ENCODE measurements at places on chromosomes 2 and 18. TPM values are rescaled to one million over a fixed set of nuclear protein-coding genes. Genes with fewer than 3 reads are reported as not detected.

- peak; percentile 52 for DNase-seq
These were observed 78.7 kb downstream of the ABCA12 start for GRCh38 chr2:215059724-215060123.

- DNase-seq: no peak
These were observed 59.9 kb downstream of the NAT8 start for GRCh38 chr2:73582364-73582763.

DNA sequence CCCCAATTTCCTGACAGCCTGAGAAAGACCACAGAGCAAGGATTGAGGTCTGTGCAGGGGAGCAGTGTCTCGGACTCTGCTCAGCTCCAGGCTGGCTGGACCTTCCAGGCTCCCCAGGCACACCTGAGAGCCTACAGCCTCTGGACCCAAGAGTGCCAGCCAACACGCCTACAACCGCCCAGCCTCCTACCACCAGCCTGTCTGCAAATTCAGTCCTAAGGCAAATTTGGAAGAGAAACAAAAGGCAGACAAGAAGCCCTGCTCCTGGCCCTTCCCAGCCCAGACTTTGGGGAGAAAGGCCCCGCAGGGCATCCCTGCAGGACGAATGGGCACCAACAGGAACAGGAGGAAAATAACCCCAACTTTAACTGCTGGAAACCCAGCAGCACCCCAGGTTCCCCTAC is 1.9 kb downstream of the HS6ST1 start:
- no peak for DNase-seq

GRCh38 chr2:106561356-106561755 is 74.2 kb downstream of the CD8B2 start:
- DNase-seq: no peak

DNA sequence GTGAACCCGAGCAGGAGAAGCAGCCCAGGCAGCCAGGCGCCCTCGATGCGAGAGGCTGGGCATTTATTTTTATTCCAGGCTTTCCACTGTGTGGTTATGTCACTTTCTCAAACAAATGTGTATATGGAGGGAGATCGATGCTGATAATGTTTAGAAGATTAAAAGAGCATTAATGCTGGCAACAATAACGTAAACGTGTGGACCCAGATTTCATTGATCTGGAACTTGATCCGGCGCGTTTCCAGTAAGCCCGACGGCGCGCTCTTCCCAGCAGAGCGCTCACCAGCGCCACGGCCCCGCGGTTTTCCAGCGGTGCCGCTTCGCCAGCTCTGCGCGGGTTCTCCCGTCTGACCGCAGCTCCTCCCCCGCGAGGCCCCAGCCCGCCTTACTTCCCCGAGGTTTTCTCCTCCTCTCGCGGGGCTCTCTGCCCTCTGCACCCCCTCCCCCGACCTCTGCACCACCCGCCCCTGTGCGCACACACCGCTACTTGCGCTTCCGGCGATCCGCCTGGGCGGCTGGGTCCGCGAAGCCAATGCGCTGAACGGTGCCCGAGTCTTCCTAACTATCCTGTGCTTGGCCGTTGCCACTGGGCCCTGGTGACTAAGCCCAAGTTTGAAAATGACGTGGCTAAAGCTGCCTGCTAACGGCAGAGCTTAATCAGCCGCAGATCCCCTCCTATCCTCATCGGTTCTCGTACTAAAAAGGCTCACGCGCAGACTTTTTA is 6.1 kb downstream of the ONECUT2 start:
- peak; percentile 10 for DNase-seq

- peak; percentile 47 for DNase-seq
These were observed 260.3 kb downstream of the SATB2 start for GRCh38 chr2:199197448-199197847.

GRCh38 chr2:196171946-196172345 is 568 bp upstream of the STK17B start:
- DNase-seq: peak; percentile 6

DNA sequence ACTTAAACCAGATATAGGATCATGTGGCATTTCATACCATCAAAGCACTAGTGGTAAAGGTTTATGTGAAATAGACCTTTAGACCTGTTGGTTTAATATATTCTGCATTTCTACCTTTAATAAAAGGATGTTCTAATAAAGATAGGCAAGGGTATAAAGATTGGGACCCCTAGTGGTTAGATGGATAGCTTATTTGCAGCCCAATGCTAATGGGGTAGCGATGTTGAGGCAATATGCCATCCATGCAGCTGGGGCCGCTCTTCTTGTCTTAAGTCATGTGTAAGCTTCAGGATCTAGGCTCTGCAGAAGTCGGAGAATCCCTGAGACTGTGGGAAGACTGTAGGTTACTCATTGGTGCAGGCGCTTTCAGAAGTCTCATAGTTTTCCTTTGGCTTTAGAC is 114.9 kb downstream of the ICOS start:
- DNase-seq: no peak

Gene ASAP2
- 47.2 TPM for total RNA-seq

Gene LOXHD1
- total RNA-seq: not detected

Gene SMC6
- total RNA-seq: 20.1 TPM

Gene VPS4B
- 65.5 TPM for total RNA-seq

Gene CNTNAP5
- 0.30 TPM for total RNA-seq

Gene SLC9A2
- not detected for total RNA-seq

Gene OBSL1
- total RNA-seq: 88.1 TPM
